Hepatocyte (in vitro differentiated cells): ENCODE measurements at places on chromosomes 4 and X. TPM values are rescaled to one million over a fixed set of nuclear protein-coding genes. Genes with fewer than 3 reads are reported as not detected.

- H3K4me3 ChIP-seq = no peak overlapping the region
- no peak for DNase-seq
- no peaks in the 10 kb centered on the region for H3K27me3 ChIP-seq
- peaks cover 12% of the 10 kb centered on the region for H3K4me1 ChIP-seq
- no peak overlapping the region for H3K27ac ChIP-seq
- no peaks in the 10 kb centered on the region for H3K36me3 ChIP-seq
These were observed 158.2 kb downstream of the DEFB131A start for GRCh38 chr4:9602389-9602914.

Gene BBS12
- 3.9 and 4.7 TPM in 2 replicates for total RNA-seq

GRCh38 chr4:189088780-189089179 lies 851.9 kb upstream of the FRG1 start:
- no peaks in the 10 kb centered on the region for H3K4me1 ChIP-seq
- no peak for DNase-seq
- H3K27ac ChIP-seq = no peak overlapping the region
- no peaks in the 10 kb centered on the region for H3K36me3 ChIP-seq
- H3K4me3 ChIP-seq = no peak overlapping the region

DNA sequence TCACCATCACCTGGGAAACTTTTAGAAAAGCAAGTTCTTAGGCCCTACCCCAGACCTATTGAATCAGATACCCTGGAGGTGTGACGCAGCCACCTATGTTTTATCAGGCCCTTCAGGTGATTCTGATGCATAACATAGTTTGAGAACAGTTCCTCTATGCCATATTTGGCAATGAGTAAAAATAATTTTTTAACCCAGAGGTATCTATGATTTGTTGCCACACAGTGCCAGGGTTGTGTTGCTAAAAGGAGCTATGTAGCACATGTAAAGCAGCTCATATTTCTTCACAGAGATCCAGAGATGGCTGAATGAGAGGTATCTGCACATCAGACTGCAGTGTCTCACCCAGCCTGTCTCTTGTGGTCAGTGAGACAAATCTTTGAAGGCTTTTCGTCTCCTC lies 85.3 kb downstream of the PTPN13 start:
- peaks cover 7% of the 10 kb centered on the region for H3K4me1 ChIP-seq
- no peak overlapping the region for H3K4me3 ChIP-seq

DNA sequence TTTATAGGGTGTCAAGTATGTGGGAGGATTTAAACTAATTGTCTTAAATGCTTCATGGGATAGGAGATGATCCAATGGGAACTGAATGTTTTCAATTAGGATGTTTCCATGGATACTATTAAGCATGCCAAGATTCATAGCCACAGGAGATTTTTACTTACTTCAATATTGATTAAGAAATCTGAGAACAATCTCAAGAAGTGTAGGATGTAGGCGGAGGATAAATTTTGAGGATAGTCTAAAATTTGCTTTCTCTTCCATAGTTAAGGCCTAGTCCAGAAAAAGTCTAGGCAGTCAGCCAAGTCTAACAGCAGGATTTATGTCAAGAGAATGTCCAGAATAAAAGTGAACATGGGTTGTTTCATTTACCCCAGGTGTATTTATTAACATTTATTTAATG lies 32.8 kb downstream of the REPS2 start:
- no peaks in the 10 kb centered on the region for H3K36me3 ChIP-seq
- DNase-seq = no peak
- no peak overlapping the region for H3K27ac ChIP-seq
- no peak overlapping the region for H3K4me3 ChIP-seq
- no peaks in the 10 kb centered on the region for H3K4me1 ChIP-seq

Gene SNCA
- total RNA-seq = 6.9 and 8.9 TPM in 2 replicates

Gene EXOC1L
- total RNA-seq = not detected in 2 replicates

Gene CXCL9
- not detected in 2 replicates for total RNA-seq

Gene FRMPD3
- 0.04 and 0.17 TPM in 2 replicates for total RNA-seq

Gene NAP1L2
- total RNA-seq = 1.6 and 2.3 TPM in 2 replicates

DNA sequence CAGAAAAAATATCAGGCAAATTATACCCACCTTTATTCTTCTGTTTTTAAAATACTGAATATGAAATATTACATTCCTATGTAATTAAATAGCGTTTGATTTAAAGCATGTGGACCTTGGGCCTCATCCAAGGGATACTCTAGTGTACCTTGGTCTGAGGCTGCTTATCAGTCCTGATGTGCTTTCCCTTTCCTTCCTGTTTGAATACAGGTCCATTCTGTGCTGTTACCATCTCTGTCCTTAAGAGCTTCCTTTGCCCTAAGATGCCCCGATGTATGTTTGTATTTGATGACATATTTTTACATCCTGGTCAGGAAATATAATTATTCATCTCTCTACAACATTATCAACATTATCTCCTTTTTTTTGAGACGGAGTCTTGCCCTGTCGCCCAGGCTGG lies 24.1 kb downstream of the FAT4 start:
- H3K27me3 ChIP-seq = no peaks in the 10 kb centered on the region
- no peaks in the 10 kb centered on the region for H3K36me3 ChIP-seq
- H3K27ac ChIP-seq = no peak overlapping the region
- no peak overlapping the region for H3K4me3 ChIP-seq

- H3K36me3 ChIP-seq = no peaks in the 10 kb centered on the region
- H3K4me1 ChIP-seq = no peaks in the 10 kb centered on the region
- H3K4me3 ChIP-seq = no peak overlapping the region
- DNase-seq = no peak
These were observed 135.0 kb downstream of the RAB28 start for GRCh38 chr4:13349096-13349495.
